ENCODE measurements at places on chromosomes 12 and 14.

- DNase-seq = no peak
Measured at GRCh38 chr12:58882826-58883225, 37.5 kb downstream of the LRIG3 start.

DNA sequence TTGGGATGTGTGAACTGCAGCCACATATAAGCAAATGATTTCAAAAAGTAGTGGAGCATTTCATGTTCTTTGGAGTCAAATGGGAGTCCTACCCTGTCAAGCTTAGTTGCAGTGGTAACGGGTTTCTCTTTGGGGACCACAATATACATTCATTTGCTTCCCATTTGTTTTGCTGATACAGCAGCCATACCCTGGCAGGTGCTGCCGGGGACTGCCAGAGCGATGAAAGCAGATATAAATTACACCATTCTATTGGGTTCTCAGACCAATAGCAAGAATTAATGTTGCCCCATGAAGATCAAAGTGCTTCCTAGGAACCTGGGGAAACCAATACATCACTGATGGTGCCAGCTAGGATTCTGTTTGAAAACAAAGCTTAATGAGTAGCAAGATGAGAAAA is 1621.5 kb upstream of the FLRT2 start:
- no peak for DNase-seq

GRCh38 chr12:113758165-113758924 is 207.8 kb downstream of the RBM19 start:
- no peak for DNase-seq

GRCh38 chr14:22419620-22420019 is 169.4 kb downstream of the DAD1 start:
- DNase-seq = no peak

DNA sequence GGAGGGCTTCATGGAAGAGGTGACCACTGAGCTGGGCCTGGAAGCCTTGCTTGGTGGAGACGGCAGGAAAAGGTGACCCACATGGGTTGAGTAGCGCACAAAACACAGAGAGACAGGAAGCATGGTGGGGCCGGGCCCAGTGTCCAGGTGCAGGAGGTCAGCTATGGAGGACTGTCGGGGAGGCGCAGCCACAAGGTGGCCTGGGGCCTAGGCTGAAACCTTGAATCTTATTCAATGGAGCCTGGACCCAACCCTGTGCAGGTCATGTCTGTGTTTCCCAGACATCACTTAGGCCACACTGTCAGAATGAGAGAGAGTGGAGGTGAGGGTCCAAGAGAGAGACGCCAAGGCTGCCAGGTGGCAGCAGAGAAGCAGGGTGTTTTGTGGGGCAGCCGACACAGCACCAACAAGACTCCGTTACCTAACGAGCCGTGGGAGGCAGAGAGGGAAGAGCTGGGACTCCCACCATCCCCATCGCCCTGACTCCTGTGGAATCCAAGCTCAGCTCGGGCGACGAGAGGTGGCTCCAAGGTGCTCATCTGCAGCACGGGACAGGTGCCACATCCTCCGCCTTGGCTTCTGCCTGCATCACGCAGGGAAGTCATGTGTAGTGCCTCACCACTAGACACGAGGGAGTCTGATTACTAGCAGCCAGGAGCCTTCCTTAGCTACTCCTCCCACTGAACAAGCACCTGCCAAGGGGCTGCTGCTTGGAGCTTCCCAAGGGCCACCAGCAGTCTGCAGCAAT is 38.7 kb downstream of the DEGS2 start:
- no peak for DNase-seq

- DNase-seq = no peak
Measured at GRCh38 chr12:122740351-122740750, 9.7 kb upstream of the HCAR1 start.

DNA sequence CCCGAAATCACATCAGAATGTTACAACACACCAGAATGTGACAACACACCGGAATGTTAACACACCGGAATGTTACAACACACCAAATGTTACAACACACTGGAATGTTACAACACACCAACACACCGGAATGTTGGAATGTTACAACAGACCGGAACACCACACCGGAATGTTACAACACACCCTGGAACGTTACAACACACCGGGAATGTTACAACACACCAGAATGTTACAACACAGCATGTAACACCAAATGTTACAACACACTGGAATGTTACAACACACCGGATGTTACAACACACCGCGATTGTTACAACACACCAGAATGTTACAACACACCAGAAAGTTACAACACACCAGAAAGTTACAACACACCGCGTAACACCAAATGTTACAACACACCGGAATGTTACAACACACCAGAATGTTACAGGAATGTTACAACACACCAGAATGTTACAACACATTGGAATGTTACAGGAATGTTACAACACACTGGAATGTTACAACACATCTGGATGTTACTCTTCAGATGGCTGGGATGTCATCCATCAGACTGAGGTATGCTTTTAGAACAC is 21.1 kb downstream of the CHFR start:
- DNase-seq = peak; percentile 14

GRCh38 chr14:75306927-75307699 is 28.5 kb downstream of the FOS start:
- no peak for DNase-seq

GRCh38 chr14:23443411-23443812 is 8.0 kb upstream of the MYH7 start:
- DNase-seq = no peak

GRCh38 chr12:124906606-124907261 is 7.7 kb downstream of the UBC start:
- peak; percentile 77 for DNase-seq

Data from GM04504 (cell line).